ENCODE measurements at places on chromosomes 12 and 14.

GRCh38 chr12:80412343-80412953 lies 31.6 kb upstream of the PTPRQ start:
- no peak for DNase-seq

DNA sequence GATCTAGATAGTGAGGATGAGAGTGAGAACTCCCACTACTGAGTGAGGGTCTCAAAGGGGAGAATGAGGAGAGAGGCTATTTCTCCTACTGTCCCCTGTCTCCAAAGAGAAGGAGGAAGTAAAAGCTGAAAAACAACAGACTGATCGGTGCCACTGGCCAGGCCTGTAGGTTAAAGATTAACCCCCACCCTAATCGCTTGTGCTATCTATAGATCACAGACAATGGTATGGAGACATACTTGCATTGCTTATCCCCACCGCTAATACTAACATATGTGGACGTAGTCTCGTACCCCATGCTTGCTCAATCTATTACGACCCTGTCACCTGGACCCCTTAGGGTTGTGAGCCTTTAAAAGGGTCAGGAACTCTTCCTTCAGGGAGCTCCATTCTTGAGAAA lies 777.9 kb upstream of the TMEM132C start:
- DNase-seq, result no peak

- DNase-seq, result no peak
Observed at GRCh38 chr12:32549675-32550079, 129.4 kb upstream of the DNM1L start.

DNA sequence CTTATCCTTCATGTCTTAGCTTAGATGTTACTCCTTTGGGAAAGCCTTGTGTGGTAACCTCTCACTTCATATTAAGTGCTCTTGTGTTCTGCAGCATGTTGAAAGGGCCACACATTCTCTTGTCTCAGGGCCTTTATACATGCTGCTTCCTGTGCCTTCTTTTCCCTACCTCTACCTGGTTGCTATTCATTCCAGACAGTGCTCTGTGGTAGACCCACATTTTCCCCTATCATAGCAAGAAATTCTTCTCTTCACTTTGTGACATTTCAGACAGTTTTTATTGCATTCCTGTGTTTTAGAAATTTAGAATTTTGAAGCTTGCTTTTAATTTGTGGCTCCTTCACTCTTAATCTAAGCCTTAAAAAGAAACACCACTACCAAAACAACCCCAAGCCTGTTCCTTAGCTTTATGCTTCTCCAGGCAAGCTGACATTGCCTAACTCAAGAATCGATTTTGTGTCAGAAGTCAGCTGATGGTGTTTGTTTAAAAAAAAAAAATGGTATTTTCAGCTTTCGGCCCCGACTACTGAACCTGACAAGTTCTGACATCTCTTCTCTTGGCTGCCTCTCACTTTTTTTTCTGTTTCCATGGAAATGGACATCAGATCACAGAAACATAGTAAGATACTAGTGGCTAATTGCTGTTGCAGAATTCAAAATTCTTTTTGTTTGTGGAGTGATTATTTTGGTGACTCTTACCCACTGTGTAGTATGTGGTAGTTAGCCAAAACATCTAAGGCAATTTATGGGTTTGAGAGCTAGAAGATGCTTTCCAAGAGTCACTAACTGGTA lies 156.3 kb downstream of the NUBPL start:
- peak; percentile 21 for DNase-seq

DNA sequence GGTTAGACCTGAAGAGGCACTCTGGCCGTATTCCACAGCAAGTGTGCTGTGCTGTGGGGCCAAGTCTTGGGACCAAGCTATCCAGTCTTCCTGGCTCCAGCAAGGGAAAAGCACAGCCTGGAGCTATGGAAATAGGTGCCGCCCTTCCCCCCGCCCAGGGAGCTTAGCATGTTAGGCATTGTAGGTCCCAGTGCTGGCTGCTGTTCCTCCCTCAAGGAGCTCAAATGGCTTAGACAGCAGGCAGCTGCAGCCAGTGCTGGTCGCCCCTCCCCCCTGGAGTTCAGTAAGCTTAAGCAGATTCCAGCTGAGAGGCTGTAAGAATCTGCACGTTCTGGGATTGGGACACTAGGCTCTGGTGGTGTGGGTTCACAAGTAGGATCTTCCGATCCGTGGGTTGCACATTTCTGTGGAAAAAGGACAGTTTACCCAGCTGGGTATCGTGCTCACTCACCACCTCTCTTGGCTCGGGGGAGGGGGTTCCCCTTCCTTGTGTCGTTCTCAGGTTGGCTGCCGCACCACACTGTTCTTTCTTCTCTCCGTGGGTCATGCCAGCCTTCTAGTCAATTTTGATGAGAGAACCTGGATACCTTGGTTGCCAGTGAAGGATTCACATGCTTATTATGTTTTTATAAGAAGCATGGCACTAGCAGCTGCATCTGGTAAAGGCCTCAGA lies 127.3 kb downstream of the CNTN1 start:
- no peak for DNase-seq

GRCh38 chr14:78598046-78598920 lies 428.1 kb downstream of the NRXN3 start:
- DNase-seq, result no peak

DNA sequence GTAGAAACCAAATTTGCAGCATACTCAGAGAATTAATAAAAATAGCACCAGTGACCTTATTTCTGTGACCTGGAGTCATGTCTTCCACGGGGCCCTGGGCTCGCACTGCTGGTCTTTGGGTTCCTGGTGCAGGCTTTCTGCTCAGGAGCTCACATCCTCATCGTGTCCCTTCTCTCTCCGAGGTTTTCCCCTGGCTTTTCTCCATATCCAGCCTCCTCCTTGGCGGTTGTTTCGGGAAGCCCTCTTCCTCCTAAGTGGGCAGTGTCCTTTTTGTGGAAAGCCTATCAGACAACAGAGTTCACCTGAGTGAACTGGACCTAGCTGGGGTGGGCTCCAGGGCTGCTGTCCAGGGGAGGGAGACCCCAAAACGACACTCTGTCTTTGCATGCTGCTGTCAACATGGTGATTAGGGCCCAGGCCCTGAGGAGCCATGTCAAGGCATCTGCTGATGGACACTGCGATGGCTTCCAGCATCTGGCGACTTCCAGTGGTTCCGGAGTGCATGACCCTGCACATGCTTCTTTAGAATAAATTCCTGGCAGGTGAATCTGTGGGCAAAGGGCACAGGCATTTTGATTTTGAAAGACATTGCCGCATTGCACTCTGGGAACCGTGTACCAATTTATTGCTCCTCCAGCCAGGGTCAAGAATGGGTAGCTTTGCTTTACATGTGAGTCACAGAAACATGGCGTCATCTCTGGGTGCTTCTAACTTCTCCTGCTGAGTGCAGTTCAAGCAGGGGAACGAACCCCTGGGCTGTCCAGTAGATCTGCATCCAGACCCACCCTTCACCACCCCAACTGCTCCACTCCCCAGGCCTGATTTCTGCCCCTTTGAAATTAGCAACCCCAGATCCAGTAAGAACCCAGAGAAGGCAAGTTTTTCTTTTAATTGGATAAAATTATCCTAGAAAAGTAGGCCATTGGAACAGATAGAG lies 136.8 kb downstream of the ADGRD1 start:
- DNase-seq, result no peak

DNA sequence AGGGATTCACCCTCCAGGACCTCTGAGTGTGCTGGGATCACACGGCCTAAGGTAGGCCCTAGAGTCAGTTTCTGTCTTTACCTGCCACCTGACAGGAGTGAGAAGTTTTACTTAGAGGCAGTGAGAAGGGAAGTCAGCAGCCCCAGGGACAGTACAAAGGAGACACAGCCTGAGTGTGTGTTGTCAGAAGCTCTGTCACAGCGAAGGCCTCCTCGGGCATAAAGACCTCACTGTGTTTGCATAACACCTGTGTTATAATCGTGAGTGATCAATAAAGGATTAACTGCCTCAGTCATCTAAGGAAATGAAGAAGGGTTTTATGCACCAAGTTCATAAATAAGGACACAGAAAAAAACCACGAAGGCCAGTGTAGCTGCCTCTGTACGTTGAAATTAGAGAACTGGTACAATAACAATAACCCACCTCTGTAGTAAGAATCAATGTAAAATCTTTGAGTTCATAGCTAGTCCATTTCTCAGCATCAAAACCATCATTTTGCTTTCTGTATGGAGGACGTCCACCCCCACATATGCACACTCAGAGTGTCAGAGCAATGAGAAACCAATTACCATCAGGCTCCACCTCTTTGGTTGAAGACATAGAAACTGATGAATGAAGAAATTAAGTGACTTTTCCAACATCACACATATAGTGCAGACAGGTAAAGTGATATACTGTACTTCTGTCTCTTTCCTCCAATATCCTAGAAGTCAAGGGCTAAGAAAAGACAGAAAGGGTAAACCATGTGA lies 159.3 kb downstream of the DAD1 start:
- DNase-seq, result no peak

GRCh38 chr14:91417120-91417982 lies at the start of gene CCDC88C:
TSS of gene CCDC88C (minus strand) at chr14:91417820. CDS start at chr14:91417690, 130 bp downstream.
- DNase-seq, result no peak

GRCh38 chr14:105307052-105307727 lies 6.4 kb upstream of the BRF1 start:
- no peak for DNase-seq

GRCh38 chr14:45060551-45060950 lies 23.4 kb upstream of the PRPF39 start:
- no peak for DNase-seq

GRCh38 chr12:24900196-24900595 lies 48.7 kb downstream of the BCAT1 start:
- DNase-seq, result no peak

All from GM04503 (cell line).